Heart left ventricle (tissue), 16 donors: ENCODE measurements at places on chromosomes 6 and 20.

GRCh38 chr6:122861594-122861993 lies 72.5 kb downstream of the SMPDL3A start:
- H3K27me3 ChIP-seq: no peaks in the 10 kb centered on the region
- H3K4me1 ChIP-seq: no peaks in the 10 kb centered on the region
- DNase-seq: no peak
- no peak overlapping the region for H3K27ac ChIP-seq
- no peaks in the 10 kb centered on the region for H3K36me3 ChIP-seq
- no peak overlapping the region for H3K4me3 ChIP-seq

DNA sequence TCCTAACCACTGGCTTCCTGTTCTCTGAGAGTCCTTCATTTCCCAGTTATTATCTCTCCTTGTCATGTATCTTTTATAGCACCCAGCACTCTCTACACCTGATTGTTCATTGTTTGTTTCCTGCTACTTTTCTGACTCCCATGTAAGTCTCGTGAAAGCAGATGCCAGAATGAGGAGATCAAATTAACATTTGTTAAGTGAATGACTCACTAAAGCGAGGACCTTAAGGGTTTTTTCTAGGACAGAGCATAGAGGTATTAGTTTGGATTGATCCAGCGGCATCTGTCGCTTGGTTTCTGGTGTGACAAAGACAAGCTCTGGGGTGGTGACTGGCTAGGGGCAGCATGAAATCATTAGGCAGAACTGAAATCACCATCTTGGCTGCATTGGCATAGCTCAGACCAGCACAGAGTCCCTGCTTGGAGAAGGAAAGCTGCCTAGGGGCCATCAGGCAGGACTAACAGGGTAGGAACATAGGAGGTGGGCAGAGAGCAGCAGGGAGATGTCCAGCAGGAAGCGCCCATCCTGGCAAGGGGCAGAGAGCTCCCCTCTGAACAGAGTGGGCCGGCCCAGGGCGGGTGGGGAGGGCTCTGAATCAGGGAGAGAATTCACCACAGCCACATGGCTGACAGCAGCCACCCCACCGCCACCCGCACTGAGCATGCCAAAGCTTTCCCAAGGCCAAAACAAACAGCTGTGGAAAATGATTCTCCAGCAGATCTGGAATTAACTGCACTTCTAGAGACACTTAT lies 97.1 kb upstream of the CEP85L start:
- H3K36me3 ChIP-seq: no peaks in the 10 kb centered on the region
- H3K27ac ChIP-seq: no peak overlapping the region
- DNase-seq: no peak
- no peaks in the 10 kb centered on the region for H3K27me3 ChIP-seq
- no peaks in the 10 kb centered on the region for H3K4me1 ChIP-seq

- peak overlapping the region; percentile 82 for H3K27ac ChIP-seq
- H3K27me3 ChIP-seq: no peaks in the 10 kb centered on the region
- peaks cover 3% of the 10 kb centered on the region for H3K36me3 ChIP-seq
Observed at GRCh38 chr6:41699063-41699462, 36.3 kb downstream of the TFEB start.

DNA sequence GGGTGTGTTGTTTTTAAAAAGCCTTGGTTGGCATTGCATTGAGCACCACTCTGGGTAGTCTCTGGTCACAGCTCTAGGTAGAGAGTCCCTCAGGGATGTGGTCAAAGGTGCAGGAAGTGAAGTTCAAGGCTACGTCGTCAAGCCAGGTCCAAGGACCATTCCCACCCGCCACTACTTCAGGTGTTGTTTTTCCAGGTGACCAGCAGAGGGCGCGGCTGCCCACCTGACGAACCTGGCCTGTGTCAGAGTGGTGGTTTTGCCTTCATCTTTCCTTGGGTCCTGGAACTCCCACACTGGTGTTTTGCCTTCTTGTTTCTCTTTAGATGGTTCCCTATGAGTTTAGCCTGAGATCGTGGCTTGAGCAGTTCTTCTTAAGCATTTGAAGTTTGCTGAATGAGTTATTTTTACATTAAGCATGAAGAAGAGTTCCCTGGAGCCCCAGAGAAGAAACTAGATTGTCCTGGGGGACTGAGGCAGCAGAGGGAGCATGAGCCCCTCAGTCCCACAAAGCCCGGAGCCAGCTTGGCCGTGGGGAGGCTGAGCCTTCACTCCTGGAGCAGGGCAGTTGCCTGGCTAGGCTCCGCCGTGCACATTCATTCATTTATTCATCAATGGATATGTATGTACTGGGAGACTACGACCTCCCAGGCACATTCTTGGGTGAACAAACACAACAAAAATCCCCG lies 5.6 kb upstream of the PHACTR3 start:
- H3K27me3 ChIP-seq: peaks cover 13% of the 10 kb centered on the region
- H3K4me3 ChIP-seq: no peak overlapping the region
- H3K4me1 ChIP-seq: no peaks in the 10 kb centered on the region
- peak; percentile 32 for DNase-seq
- H3K27ac ChIP-seq: no peak overlapping the region

GRCh38 chr6:158509465-158509864 lies 50.4 kb upstream of the TMEM181 start:
- no peak for DNase-seq
- H3K4me1 ChIP-seq: no peaks in the 10 kb centered on the region
- H3K27me3 ChIP-seq: no peaks in the 10 kb centered on the region
- H3K27ac ChIP-seq: no peak overlapping the region
- peaks cover 15% of the 10 kb centered on the region for H3K36me3 ChIP-seq

DNA sequence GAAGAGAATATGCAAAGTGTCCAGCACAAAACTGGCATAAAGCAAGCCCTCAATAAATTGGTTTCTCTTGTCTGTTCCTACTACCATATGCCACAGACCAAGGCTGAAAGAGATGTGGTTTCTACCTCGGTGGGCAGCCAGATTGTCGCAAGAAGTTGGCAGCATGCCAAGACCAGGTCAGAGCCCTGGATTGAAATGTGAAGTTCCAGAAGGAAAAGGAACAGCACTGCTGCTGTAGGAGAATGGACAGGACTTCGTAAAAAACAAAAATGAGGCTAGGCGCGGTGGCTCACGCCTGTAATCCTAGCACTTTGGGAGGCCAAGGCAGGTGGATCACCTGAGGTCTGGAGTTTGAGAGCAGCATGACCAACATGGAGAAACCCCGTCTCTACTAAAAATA lies 22.1 kb downstream of the MRPL14 start:
- DNase-seq: no peak
- no peaks in the 10 kb centered on the region for H3K27me3 ChIP-seq
- peak overlapping the region; percentile 47 for H3K27ac ChIP-seq
- no peaks in the 10 kb centered on the region for H3K36me3 ChIP-seq

- no peak overlapping the region for H3K4me3 ChIP-seq
- H3K36me3 ChIP-seq: no peaks in the 10 kb centered on the region
- no peaks in the 10 kb centered on the region for H3K27me3 ChIP-seq
- DNase-seq: no peak
- H3K4me1 ChIP-seq: no peaks in the 10 kb centered on the region
Observed at GRCh38 chr6:36368921-36369865, 18.3 kb downstream of the ETV7 start.

GRCh38 chr20:14820771-14821170 lies 483.4 kb upstream of the FLRT3 start:
- no peak overlapping the region for H3K27ac ChIP-seq
- no peaks in the 10 kb centered on the region for H3K36me3 ChIP-seq
- H3K27me3 ChIP-seq: no peaks in the 10 kb centered on the region
- H3K4me3 ChIP-seq: no peak overlapping the region

- no peaks in the 10 kb centered on the region for H3K36me3 ChIP-seq
- no peak overlapping the region for H3K27ac ChIP-seq
- no peaks in the 10 kb centered on the region for H3K27me3 ChIP-seq
Observed at GRCh38 chr6:16669227-16669626, 92.0 kb downstream of the ATXN1 start.

DNA sequence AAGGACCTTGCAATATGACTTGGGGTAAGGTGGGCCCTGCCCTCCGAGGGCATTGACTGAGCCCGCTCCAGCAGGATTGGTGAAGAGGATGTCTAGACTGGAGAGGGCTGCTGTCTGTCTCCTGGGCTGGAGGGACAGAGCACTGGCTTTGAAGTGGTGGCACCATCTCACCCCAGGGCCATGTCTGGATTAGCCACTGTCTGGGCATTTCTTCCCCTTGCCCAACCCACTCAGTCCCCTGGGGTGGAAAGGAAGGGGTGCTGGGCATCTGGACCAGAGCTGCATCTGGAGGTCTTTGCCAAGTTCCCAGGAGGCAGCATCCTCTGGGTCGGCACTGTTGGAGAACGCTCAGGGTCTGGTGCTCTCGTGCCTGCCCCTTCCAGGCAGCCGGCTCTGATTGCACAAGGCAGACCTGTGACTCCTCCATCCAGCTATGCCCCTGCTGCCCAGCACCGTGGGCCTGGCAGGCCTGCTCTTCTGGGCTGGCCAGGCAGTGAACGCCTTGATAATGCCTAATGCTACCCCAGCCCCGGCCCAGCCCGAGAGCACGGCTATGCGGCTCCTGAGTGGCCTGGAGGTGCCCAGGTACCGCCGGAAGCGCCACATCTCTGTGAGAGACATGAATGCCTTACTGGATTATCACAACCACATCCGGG lies at the start of gene R3HDML:
Gene R3HDML, plus strand, starts transcription at position 319 of the 656 bp plus-strand sequence. Its CDS starts 115 bp downstream, at position 434.
- no peaks in the 10 kb centered on the region for H3K36me3 ChIP-seq
- no peak within 1 kb of the TSS for H3K27ac ChIP-seq
- no peak for DNase-seq

GRCh38 chr20:889106-889505 lies 27.0 kb downstream of the ANGPT4 start:
- DNase-seq: no peak
- peaks cover 20% of the 10 kb centered on the region for H3K4me1 ChIP-seq
- H3K4me3 ChIP-seq: no peak overlapping the region
- H3K27me3 ChIP-seq: no peaks in the 10 kb centered on the region

DNA sequence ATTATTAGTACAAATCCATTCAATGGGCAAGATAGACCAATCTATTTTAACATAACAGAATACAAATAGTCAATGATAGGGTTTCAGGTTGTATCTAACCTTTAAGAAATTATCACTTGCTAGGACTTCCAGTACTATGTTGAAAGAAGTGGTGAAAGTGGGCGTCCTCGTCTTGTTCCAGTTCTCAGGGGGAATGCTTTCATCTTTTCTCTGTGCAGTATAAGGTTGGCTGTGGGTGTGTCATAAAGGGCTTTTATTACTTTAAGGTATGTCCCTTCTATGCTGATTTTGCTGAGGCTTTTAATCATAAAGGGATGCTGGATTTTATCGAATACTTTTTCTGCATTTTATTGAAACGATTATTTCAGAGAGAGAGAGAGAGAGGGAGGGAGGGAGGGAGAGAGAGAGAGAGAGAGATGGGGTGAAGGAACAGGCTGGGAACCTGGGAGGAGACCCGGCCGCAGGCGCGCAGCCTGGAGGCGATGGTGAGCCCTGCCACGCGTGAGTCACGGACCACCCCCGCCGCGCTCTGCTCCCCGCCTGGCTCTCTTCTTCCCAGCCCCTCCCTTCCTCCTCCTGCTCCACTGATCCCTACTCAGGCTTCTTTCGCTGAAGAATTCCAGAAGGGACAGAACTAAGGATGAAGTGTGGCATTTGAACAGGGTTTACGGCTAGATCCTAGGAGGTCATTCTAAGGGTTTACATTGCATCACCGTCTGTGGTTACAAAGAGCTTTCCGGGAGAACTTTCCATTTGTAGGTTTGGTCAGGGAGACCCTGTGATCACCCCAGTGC lies 45.5 kb upstream of the HLA-E start:
- H3K4me3 ChIP-seq: no peak overlapping the region
- no peak for DNase-seq
- peaks cover 65% of the 10 kb centered on the region for H3K27me3 ChIP-seq
- H3K27ac ChIP-seq: no peak overlapping the region
- no peaks in the 10 kb centered on the region for H3K4me1 ChIP-seq

- no peaks in the 10 kb centered on the region for H3K36me3 ChIP-seq
- H3K4me3 ChIP-seq: no peak overlapping the region
- H3K27ac ChIP-seq: no peak overlapping the region
- no peak for DNase-seq
- no peaks in the 10 kb centered on the region for H3K4me1 ChIP-seq
Observed at GRCh38 chr20:57301026-57301425, 28.6 kb upstream of the SPO11 start.

GRCh38 chr6:40936818-40937251 lies 102.2 kb downstream of the UNC5CL start:
- H3K4me1 ChIP-seq: peaks cover 2% of the 10 kb centered on the region
- H3K4me3 ChIP-seq: no peak overlapping the region
- H3K27me3 ChIP-seq: no peaks in the 10 kb centered on the region
- H3K36me3 ChIP-seq: no peaks in the 10 kb centered on the region
- no peak for DNase-seq

DNA sequence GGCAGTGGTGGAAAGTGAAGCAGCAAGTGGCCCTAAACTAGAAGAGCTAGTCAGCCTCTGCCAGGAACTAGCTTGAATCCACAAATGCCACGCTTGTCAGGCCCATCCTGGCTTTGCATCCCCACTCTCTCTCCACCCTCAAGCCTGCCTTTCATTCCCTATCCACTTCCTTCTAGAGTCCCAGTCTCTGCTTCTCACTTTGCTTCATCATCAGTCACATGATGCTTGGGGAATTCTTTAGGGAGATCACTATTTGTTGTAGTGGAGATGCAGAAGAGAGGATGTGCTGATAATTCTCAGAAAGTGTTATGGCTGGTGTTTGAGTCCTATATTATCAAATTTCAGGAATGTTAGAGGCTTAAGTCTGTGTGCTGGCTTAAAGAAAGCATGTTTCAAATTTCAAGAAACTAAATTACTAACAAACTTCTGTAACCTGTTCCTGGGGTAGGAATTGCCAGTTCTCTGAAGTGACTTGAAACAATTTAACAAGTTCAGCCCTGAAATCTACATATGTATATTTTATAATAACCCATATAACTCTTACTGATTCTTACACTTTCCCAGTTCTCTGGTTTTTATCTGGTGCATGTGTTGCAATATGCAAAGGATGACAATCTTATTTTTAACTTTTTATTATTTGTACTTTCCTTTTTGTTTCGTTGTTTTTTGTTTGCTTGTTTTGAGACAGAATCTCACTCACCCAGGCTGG lies 7.5 kb downstream of the TRIM39 start:
- no peaks in the 10 kb centered on the region for H3K4me1 ChIP-seq
- no peak for DNase-seq
- no peaks in the 10 kb centered on the region for H3K27me3 ChIP-seq

GRCh38 chr6:147205690-147206600 lies 1.7 kb downstream of the STXBP5 start:
- no peak for DNase-seq
- H3K4me3 ChIP-seq: peak overlapping the region; percentile 1
- H3K27me3 ChIP-seq: no peaks in the 10 kb centered on the region
- H3K27ac ChIP-seq: peak overlapping the region; percentile 92
- peaks cover 21% of the 10 kb centered on the region for H3K4me1 ChIP-seq

GRCh38 chr6:42454428-42454791 lies 2.7 kb upstream of the TRERF1 start:
- peaks cover 26% of the 10 kb centered on the region for H3K4me1 ChIP-seq
- peak overlapping the region; percentile 95 for H3K27ac ChIP-seq
- peak overlapping the region; percentile 97 for H3K4me3 ChIP-seq
- H3K27me3 ChIP-seq: no peaks in the 10 kb centered on the region

DNA sequence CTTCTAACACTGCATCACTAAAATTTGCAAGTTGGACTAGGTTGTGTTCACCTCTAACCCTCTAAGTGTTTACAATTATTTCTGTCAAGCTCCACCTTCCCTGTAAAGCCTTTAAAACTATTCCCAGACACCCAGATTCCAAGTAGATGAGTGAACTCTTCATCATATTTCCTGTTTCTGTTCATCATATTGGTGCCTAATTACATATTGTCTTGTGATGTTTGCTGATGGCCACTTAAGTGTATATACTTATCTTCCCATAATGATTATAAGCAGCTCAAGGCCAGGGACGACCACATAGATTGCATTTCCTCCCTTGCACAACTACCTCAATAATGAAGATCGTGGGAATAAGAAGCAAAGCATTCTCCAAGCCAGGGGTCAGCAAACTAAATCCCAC lies 16.8 kb downstream of the TNFRSF21 start:
- H3K27ac ChIP-seq: no peak overlapping the region
- no peak for DNase-seq
- H3K4me1 ChIP-seq: no peaks in the 10 kb centered on the region
- H3K4me3 ChIP-seq: no peak overlapping the region
